Inflammatory macrophage treated with lipopolysaccharide for 1 hour (primary cell): ENCODE measurements at places on chromosomes 3 and 15.

- peak; percentile 56 for DNase-seq
Observed at GRCh38 chr15:38176155-38176554, 76.5 kb upstream of the SPRED1 start.

GRCh38 chr3:32373844-32374243 lies 17.8 kb upstream of the CMTM7 start:
- no peak for DNase-seq

- no peak for DNase-seq
Observed at GRCh38 chr15:47503876-47504275, 213.4 kb upstream of the SEMA6D start.

- DNase-seq: peak; percentile 37
Observed at GRCh38 chr3:13451301-13451673, 28.8 kb upstream of the HDAC11 start.

DNA sequence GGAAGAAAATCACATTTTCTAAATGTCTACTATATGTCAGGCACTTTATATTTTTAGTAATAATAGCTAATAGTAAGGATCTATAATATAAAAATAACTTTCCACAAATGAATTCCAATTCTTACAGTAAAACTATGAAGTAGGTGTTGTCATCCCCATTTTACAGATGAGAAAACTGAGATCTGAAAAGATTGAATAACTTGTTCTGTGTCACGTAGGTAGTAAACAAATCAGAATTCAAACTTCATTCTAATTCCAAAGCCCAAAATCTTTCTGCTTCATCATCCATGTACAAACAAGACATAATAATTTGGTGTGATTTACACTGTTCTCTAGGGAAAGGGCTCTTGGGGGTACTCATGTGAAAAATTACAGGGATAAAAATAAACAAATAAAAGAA lies 130.3 kb downstream of the THRB start:
- no peak for DNase-seq

GRCh38 chr3:136789976-136790375 lies 28.9 kb upstream of the SLC35G2 start:
- DNase-seq: no peak

DNA sequence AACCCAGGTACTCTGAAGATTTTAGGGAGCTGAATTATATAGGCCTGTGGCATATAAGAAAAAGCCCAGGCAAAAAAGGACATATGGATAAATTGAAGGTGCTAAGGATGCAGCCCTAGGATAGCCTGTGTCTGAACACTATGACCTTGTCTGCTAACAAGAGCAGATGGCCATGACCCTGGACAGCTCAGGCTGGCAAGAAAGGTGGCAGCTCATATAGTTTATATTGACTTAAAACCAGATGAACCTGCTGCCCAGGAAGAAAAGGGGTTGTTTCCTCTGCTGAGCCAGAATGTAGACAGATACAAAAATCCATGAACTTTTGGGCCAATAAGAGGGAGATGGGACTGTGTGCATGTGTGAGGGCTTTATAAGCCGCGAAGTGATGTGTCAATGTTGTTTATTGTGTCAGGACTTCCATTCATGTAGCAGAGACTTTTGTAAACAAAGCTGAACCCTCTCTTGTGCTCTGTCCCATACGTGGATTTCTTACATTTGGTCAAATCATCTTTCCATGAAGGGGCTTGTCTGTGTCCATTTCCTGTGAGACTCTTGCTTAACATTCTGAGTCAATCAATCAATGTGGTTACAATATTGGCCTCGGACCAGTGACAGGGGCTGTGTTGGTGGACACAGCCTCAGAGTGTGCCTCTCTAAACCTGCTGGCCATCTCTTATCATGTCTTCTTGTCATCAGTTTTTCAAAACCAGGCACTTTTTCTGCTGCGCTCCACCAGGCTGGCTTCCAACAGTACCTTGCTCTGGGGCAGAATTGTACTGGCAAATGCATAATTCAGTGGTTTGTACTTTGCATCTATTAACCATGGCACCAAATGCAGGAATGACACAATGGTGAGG lies 321.2 kb downstream of the WDR72 start:
- DNase-seq: no peak

DNA sequence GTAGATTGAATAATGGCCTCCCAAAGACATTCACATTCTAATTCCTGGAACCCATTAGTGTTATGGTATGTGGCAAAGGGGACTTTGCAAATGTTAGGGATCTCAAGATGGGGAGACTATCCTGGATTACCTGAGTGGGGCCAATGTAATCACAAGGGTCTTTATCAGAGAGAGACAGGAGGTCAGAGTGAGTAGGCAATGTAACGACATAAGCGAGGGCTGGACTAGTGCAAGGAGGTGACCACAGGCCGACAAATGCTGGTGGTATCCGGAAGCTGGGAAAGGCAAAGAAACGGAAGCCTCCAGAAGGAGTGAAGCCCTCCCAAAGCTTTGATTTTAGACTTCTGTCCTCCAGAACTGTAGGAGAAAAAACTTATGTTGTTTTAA lies 26.5 kb upstream of the AQP9 start:
- DNase-seq: no peak

GRCh38 chr3:10142707-10143560 lies 1.4 kb downstream of the VHL start:
- peak; percentile 44 for DNase-seq

DNA sequence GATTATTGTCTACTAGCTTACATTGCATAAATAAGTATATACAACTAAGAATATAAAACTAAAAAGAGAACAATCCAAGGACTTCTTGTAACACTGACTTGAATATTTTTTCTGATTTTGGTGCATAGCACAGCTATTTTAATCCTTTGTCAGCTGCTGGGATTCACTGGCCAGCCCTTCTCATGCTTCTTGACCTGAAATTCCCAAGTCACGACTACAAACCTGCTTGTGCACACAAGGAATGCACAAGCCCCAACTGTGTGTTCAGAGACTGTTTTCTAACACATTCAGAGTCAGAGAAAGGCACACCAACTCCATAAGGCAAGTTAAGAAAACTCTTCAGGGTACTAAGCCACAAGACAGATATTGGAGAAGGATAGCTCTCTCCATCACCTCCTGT lies 80.9 kb downstream of the TNIK start:
- DNase-seq: no peak

GRCh38 chr3:128359846-128360642 lies 106.6 kb downstream of the DNAJB8 start:
- no peak for DNase-seq
